ENCODE measurements at places on chromosomes 1 and 21. TPM values are rescaled to one million over a fixed set of nuclear protein-coding genes. Genes with fewer than 3 reads are reported as not detected.

DNA sequence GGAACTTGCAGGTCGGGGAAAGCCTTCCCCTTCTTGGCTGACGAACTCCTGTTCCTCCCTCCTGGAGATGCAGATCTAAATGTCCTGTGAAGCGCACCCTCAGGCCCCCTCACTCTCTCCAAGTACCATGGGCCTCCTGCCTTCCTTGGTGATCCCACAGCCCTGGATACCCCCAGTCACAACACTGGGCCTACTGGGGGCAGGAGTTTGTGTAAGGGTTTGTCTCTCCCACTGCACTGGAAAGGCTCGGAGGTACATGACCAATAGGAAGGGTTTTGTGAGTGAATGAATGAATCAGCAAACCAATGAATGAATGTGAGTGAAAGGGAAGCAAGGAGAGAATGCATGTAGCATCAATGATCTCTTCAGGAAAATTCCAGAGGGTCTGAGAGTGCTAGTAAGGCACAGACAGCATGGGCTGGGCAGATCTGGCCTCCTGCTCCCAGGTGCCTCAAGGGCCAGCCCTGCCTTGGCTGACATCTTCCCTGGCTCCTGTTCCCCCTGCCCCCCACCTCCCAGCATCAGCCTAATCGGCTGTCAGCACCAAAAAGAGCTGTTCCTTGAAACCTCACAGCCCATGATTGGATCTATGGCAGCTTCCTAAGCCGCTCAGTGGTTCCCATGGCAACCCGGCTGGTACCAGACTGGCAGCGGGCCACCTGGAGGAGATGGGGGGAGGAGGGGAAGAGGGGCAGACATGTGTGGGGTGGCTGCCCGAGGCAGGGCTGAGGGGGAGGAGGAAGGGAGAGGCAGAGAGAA is 95.8 kb downstream of the VWA5B1 start:
- peaks cover 11% of the 10 kb centered on the region for H3K4me1 ChIP-seq
- H3K27ac ChIP-seq, result no peak overlapping the region
- peak; percentile 47 for DNase-seq
- H3K36me3 ChIP-seq, result no peaks in the 10 kb centered on the region

DNA sequence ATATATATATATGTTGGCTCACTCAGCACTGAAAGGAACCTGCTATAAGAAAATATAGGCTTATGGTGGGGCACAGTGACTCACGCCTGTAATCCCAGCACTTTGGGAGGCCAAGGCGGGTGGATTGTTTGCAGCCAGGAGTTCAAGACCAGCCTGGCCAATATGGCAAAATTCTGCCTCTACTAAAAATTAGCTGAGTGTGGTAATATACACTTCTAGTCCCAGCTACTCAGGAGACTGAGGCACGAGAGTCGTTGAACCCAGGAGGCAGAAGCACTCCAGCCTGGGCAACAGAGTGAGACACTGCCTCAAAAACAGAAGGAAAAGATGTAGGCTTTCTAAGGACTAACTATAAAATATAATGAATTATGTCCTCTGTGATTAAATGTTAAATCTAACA is 14.6 kb upstream of the MUTYH start:
- H3K4me3 ChIP-seq, result no peak overlapping the region
- no peak for DNase-seq
- H3K36me3 ChIP-seq, result no peaks in the 10 kb centered on the region
- no peaks in the 10 kb centered on the region for H3K27me3 ChIP-seq

DNA sequence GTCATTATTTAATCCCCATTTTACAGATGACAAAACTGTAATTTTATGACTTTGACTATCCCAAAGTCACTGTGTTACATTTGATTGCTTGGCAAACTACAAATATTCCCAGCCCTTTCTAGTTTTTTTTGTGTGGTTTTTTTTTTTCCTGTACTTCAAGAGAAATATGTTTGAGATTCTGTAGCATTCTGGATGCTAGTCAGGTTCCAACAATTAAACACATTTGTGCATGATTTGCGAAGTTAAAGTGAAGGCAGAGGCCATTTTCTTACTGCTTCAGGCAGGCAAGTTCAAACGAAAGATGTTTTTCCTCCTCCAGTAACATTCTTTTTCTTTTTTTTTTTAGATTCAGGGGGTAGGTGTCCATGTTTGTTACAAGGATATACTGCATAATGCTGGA is 107.9 kb upstream of the SERTAD4 start:
- no peaks in the 10 kb centered on the region for H3K27me3 ChIP-seq
- H3K36me3 ChIP-seq, result no peaks in the 10 kb centered on the region
- no peak for DNase-seq

Gene OPTC
- not detected for total RNA-seq

Gene CR2
- total RNA-seq, result 4.4 TPM

All from GM23338 (cell line).